ENCODE measurements at places on chromosomes 2 and 18.

DNA sequence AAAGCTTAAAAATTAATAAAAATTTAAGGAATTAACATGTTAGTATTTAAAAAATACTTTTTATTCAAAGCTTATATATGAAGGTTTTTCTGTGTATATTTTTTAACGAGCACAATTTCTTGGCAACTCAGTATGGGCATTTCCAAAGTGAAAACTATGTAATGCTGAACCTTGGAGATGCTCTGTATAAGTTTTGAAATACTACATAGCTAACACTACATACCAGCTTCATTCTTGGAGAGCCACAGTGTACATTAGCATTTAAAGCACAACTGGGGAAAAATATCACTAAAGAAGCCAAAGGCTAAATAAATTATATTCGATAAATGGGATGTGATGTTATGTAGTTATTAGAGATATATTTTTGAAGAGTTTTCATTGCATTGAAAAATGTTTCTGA lies 446.5 kb downstream of the CCDC85A start:
- DNase-seq, result no peak

- DNase-seq, result no peak
Measured at GRCh38 chr2:116133381-116133942, 1681.0 kb upstream of the DDX18 start.

DNA sequence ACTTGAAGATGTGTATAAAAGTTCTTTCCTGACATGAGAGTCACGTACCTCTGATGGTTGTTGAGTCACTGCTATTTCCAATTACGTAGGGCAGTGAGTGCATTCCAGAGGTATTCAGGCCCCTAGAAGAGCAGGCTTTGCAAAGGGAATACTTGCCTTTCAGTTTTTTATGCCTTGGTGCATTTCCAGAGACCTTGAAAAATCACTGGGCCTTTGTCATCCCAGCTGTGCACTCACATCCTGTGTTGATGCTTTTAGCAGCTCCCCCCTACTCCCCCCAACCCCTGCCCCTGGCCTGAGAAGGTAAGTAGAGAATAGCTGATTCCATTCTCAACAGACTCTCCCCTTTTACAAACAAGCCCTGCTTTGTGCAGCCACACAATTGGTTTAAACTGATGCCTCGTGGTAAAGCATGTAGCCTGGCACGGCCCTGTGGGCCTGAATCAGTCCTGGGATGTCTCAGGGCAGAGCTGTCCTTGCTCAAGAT lies 174.2 kb downstream of the PRPF40A start:
- peak; percentile 93 for DNase-seq

GRCh38 chr2:217611056-217611455 lies 391.7 kb downstream of the TNS1 start:
- no peak for DNase-seq

DNA sequence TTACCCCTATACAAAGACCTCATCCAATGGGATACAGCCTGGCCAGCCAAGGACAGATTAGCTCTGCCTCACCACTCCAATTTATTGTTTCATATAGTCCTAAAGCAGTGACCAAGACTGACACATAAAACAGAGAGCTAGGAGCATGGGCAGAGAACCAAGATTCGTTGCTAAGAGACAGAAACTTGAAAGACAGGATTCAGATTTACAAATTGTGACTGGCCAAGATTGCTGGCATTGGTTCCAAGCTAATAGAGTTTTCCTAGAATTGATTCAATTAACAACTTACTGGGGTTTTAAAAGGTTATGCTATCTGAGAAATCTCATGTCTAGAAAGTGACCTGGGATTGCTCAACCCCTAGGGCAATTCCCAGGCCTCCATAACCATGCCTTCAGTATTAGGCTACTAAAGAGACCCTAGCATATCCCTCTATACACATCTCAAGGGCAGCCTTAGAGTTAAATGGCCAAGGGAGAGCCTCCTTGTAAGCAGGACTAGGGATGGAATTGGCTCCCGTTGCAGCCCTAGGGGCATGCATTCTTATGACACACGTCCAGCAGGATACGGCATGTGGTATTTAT lies 75.6 kb downstream of the ICOS start:
- DNase-seq, result peak; percentile 18

DNA sequence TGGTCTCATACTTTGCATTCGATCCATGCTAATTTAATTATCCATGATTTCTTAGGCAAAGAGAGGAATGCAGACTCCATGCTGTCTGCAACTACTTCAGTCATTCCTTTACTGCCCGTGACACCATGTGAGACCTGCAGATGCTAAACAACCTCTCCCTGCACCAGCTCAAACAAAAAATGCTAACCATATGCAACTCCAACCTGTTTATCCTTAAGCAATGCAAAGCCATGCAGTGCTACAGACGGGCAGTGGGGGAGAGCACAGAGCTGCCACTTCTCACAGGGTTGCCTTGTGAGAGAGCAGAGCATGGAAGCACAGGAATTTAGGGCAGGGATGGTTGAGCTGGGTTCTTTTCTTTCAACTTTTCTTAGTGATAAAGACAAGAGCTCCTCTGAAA lies 74.9 kb upstream of the KLHL14 start:
- DNase-seq, result no peak

- DNase-seq, result no peak
Measured at GRCh38 chr2:41489638-41490037, 558.2 kb upstream of the PKDCC start.

- peak; percentile 5 for DNase-seq
Measured at GRCh38 chr2:107936433-107937359, 49.6 kb upstream of the SLC5A7 start.

- no peak for DNase-seq
Measured at GRCh38 chr2:205684871-205685313, 2.6 kb downstream of the NRP2 start.

DNA sequence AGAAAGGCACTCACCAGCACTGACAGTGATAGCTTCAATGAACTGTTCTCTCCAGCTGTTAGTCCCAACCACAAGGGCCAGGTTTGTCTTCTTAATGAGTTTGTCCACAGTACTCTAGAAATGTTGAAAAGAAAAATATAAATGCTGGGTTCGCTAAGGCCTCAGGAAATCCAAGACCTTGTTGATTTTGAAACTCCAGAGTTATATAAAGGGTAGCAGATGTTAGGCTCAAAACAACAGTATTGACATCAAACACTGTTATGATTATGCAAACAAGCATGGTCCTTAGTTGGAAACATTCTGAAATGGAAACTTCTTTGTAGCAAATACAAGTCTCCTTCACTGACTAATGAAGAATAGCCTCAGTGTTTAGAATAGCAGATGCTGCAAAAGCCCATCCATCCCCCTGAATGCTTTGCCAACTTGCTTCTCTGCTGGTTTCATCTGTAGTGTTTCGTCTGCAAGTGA lies 291.1 kb downstream of the SLC8A1 start:
- no peak for DNase-seq

DNA sequence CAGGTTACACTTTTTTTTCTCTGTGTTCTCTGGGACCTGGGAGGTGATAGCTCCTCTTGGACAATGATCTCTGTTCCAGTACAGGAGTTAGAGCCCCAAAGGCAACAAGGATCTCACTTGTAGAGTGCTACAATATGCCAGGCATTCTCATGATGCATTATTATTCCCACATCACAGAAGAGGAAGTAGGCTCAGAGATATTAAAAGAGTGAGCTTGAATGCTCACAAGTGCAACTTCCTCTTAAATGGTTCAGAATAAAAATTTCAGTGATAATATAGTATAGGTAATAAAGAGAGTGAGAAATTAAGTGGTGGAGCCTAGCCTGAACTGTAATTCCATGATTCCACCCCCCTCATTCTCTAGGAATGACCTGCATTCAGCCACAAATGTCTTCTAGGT lies 21.4 kb downstream of the POLE4 start:
- DNase-seq, result no peak

- no peak for DNase-seq
Measured at GRCh38 chr18:2687390-2688001, 32.0 kb downstream of the SMCHD1 start.

GRCh38 chr2:197311421-197312033 lies 947 bp upstream of the ANKRD44 start:
- DNase-seq, result no peak

DNA sequence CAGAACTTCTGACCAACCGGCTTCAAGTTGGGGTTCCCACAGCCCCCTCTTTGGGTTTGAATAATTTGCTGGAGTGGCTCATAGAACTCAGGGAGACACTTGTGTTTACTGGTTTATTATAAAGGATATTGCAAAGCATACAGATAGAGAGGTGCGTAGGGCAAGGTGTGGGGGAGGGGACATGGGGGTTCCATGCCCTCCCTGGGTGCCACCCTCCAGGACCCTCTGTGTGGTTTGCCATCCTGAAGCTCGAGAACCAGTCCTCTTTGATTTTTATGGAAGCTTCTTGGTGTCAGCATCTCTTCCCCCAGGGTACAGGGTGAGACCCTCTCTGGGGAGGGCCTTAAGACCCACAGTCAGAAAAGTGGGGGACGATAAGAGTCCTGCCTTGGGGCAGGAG lies 38.8 kb downstream of the ITGB1BP1 start:
- no peak for DNase-seq

GRCh38 chr2:45497355-45497754 lies 113.7 kb downstream of the SRBD1 start:
- DNase-seq, result no peak

GRCh38 chr2:119810049-119810630 lies 50.4 kb downstream of the PTPN4 start:
- DNase-seq, result no peak

GRCh38 chr2:236305531-236305930 lies 41.3 kb upstream of the ASB18 start:
- DNase-seq, result no peak

DNA sequence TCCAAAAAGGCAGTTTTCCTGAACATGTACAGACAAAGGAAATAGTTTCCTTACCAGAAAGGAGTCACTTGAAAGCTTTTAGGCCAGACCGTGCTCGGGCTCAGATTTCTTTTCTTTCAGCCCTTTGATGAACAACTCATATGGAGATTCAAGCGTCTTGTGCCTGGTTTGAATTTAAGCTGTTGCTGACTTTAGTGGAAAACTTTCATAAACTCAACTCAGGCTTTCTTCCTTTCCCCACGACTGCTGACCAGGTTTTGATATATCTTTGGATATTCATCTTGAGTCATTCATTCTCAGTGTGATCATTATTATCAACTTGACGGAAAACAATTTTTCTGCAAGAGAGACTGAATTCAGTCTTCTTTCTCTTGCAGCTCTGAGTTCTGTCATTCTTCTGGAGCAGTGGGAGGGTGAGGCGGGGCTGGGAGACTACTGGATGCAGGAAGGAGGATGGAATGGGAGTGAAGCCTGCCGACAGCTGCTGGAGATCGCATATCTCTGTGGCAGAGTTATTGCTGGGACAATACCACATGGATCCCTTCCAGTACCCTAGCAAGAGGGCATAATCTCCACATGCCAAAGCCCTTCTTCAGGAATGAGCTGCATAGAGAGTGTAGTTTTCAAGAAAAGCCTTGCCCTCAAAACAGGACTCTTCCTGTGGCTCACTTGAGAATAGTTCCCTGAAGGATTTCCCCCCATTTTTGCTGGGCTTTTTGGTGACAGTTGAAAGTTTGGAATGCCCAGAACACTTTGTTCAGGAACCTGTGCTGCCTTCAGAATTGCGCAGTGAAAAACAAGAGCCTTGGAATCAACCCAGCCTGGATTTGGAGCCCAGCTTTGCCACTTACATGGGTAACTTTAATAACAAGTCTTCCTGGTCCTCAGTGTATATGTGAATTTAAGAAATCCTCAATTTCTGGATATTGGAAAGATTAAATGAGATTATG lies 364.4 kb downstream of the ZNF521 start:
- peak; percentile 45 for DNase-seq

GRCh38 chr2:236858661-236859060 lies 227.0 kb upstream of the COPS8 start:
- no peak for DNase-seq

DNA sequence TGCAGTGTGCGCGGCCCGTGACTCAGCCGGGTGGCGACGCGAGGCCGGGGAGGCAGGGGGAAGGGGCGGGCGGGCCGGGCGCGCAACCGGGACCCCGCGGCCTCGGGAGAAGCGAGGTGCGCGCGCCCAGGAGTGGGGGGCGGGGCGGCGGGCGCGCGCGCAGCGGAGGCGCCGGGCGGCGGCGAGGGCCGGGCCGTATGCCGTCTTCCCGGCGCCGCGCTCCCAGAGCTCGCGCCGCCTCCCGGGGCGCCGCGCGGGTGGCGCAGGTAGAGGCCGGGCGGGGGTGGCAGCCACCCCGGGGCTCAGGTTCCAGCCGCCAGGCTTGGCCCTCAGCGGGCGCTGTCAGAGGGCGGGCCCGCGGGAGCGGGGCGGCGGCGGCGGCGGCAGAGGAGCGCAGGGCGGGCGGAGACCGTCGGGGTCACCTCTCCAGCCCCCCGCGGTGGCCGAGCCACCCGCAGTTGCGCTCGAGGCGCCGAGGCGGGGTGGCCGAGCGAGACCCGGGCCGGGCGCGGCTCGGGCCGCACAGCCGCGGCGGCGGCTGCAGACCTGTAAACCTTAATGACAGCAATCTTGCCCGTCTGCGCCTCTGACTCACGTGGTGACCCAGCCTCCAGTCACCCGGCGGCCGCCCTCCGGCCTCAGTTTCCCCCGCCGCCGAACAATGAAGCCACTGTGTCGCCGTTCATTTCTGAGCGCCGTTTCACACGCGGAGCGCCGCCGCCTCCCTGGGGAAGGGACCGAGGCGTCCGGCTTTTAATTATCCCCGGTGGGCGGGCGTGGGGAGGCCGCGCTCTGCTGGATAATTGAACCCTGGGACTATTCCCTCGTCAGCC lies 25.3 kb upstream of the SMAD7 start:
- peak; percentile 80 for DNase-seq

- DNase-seq, result no peak
Measured at GRCh38 chr2:25483607-25484266, 142.0 kb upstream of the DNMT3A start.

GRCh38 chr2:26172189-26172870 lies 558 bp upstream of the GAREM2 start:
- DNase-seq, result no peak

GRCh38 chr2:80407377-80407776 lies 102.8 kb upstream of the LRRTM1 start:
- no peak for DNase-seq

DNA sequence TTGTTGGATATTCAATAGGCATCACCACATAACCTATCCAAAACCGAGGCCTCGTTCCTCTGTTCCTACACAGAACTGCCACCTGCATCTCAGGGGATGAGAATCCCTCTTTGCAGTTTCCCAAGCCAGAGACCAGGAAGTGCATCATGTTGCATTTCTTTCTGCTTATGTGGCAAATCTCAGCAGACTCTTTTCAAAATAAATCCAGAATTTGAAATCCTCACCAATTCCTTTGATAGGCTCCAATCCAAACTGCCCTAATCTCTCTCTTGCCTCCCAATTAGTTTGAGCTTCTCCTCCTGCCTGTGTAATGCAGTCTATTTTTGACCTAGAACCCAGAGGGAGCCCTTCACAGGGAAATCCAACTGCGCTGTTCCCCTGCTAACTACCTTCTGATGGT lies 215.5 kb downstream of the RNF144A start:
- DNase-seq, result peak; percentile 6

DNA sequence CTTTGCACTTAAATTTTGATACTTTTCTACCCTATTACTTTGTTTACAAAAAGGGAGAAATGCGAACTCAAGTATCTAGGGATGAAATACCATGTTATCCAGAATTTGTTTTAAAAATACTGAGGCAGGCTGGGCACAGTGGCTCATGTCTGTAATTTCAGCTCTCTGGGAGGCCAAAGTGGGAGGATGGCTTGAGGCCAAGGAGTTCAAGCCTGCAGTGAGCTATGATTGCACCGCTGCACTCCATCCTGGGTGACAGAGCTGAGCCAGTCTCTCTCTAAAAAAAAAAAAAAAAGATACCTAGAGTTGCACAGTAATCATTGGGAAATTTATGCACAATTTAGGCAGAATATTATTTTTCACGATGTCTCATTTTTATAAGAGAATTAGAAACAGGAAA lies 12.4 kb upstream of the VAPA start:
- no peak for DNase-seq

- peak; percentile 58 for DNase-seq
Measured at GRCh38 chr2:55161295-55162210, 70.5 kb downstream of the CLHC1 start.

Measured in fibroblast of skin of back (primary cell).